ENCODE measurements at places on chromosomes 6 and 20. TPM values are rescaled to one million over a fixed set of nuclear protein-coding genes. Genes with fewer than 3 reads are reported as not detected.

HEY2 gene
- 1.0 TPM for total RNA-seq

RNF39 gene
- total RNA-seq, result not detected

DNA sequence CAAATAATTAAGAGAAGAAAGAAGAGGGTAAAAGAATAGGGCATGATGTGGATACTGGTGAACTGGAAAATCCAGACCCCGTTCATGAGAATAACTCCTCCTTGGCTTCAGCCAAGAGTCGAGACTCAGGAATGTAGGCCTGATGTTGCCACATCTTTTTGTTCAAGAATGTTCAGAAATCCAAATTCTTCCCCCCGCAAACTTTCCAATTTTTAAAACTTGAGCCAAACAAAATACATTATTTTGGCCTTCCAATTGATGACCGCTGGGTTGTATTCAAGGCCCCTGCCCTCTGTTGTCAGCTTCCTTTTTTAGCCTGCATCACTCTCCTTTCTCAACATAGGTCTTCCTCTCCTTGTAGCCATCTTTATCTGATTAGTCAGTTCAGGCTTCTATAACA lies 106.1 kb downstream of the TNFAIP3 start:
- DNase-seq, result no peak
- H3K4me1 ChIP-seq, result no peaks in the 10 kb centered on the region
- H3K36me3 ChIP-seq, result no peaks in the 10 kb centered on the region
- H3K27me3 ChIP-seq, result no peaks in the 10 kb centered on the region
- no peak overlapping the region for H3K27ac ChIP-seq

DNA sequence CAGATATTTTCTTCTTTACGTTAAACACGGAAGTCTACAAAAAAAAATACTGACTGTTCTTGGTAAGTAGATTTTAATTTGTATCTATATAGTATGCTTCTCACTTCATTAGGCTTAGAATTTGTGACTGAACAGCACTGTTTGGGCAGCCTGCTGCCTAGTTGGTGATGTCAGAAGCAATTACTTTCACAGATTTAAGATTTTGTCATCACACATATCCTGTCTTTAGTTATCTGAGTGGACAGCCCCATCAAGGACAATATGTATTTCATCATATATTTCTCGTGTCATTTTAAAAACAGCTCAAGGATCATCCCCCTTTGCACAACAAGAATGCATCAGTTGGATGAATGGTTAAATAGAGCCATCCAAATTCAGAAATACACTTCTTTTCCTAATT lies 338.4 kb upstream of the CITED2 start:
- no peaks in the 10 kb centered on the region for H3K27me3 ChIP-seq
- no peaks in the 10 kb centered on the region for H3K36me3 ChIP-seq
- no peak for DNase-seq
- H3K4me3 ChIP-seq, result no peak overlapping the region
- no peaks in the 10 kb centered on the region for H3K4me1 ChIP-seq

DNA sequence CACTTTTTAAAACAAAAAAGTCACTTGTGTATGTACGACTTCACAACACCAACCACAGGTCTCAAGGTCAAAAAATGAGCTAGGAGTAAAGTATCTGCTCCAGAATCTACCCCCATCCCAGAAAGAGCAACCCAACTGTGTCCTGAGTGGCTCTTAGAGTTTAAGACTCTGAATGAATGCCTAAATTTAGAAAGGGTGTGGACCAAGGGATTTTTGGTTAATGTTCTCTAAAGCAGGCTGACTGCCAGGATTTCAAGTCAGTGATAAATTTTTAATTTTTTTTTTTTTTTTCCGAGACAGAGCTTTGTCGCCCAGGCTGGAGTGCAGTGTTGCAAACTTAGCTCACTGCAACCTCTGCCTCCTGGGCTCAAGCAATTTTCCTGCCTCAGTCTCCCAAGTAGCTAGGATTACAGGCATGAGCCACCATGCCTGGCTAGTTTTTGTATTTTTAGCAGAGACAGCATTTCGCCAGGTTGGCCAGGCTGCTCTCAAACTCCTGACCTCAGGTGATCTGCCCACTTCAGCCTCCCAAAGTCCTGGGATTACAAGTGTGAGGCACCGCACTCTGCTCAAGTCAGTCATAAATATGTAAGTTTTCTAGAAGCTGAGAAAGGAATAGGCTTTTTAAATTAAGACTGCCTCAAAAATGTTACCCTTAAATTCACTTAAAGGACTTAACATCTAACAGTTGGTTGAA lies 20.2 kb downstream of the STAU1 start:
- no peaks in the 10 kb centered on the region for H3K27me3 ChIP-seq
- H3K27ac ChIP-seq, result no peak overlapping the region
- H3K36me3 ChIP-seq, result peaks cover 9% of the 10 kb centered on the region

- no peaks in the 10 kb centered on the region for H3K4me1 ChIP-seq
- no peak for DNase-seq
- H3K36me3 ChIP-seq, result no peaks in the 10 kb centered on the region
- H3K27me3 ChIP-seq, result no peaks in the 10 kb centered on the region
- peak overlapping the region; percentile 73 for H3K27ac ChIP-seq
Measured at GRCh38 chr20:41329435-41330342, 10.9 kb upstream of the LPIN3 start.

C6orf141 gene
- 0.14 TPM for total RNA-seq

KCNK5 gene
- 19.1 TPM for total RNA-seq

DNA sequence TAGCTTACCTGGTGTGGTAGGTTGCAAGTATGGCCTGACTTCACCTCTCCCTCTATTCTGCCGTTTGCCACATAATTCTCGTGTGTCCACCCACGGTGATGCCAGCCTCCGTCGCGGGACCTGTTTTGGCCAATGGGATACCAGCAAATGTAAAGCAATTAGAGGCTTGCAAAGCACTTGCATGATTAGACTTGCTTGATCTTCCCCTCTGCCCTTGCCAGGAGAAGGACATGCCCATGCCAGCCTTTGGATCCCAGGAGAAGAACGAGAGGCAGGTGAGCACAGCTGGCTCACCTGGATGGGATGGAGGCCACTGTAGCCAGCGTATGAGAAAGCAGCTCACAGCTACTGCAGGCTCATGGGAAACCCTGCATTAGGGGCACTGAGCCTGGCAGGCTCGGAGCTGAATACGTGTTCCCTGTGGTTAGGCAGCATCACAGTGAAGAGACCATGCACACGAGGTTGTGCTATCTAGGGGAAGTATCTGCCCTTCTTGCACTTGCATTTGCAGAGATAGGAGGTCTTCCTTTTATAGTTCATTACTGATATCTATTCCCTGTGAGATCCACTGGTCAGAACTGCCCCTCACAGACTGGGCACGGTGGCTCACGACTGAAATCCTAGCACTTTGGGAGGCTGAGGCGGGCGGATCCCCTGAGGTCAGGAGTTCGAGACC lies 62.4 kb downstream of the TMEM242 start:
- DNase-seq, result no peak
- no peak overlapping the region for H3K27ac ChIP-seq
- no peaks in the 10 kb centered on the region for H3K27me3 ChIP-seq
- H3K36me3 ChIP-seq, result no peaks in the 10 kb centered on the region
- H3K4me1 ChIP-seq, result peaks cover 10% of the 10 kb centered on the region

DNA sequence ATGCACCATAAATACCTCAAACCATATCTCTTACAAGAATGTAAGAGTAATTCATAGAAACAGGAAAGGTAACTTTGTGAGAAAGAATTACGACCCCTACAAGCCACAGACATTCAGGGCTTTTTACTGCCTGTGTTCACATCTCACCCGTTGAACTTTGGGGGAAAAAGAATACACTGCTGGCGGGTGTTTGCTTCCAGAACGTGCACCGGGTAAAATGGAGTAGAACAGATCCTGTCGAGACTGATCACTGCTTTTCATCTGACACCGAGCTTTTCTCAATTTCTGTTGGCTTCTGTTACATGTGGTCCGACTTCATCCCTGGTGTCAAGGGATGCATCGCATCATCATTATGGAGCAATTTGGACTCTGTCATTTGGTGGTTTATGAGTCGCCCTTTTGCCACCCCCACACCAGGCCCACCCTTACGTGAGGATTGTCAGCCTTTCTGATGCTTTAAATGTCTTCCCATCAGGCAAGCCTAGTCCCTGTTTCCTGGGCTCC lies 219.2 kb upstream of the ZFP64 start:
- DNase-seq, result no peak
- H3K4me3 ChIP-seq, result no peak overlapping the region
- no peaks in the 10 kb centered on the region for H3K4me1 ChIP-seq
- H3K36me3 ChIP-seq, result no peaks in the 10 kb centered on the region

SLC22A7 gene
- 495 TPM for total RNA-seq

- H3K4me1 ChIP-seq, result peaks cover 27% of the 10 kb centered on the region
- H3K27me3 ChIP-seq, result no peaks in the 10 kb centered on the region
- DNase-seq, result no peak
- H3K27ac ChIP-seq, result no peak overlapping the region
- no peaks in the 10 kb centered on the region for H3K36me3 ChIP-seq
Measured at GRCh38 chr20:539191-539590, 4.4 kb downstream of the CSNK2A1 start.

CCN5 gene
- total RNA-seq, result 1.2 TPM

- no peak overlapping the region for H3K4me3 ChIP-seq
- H3K36me3 ChIP-seq, result no peaks in the 10 kb centered on the region
- peaks cover 14% of the 10 kb centered on the region for H3K4me1 ChIP-seq
- no peaks in the 10 kb centered on the region for H3K27me3 ChIP-seq
- no peak overlapping the region for H3K27ac ChIP-seq
Measured at GRCh38 chr6:148891405-148891783, 144.6 kb downstream of the UST start.

DNA sequence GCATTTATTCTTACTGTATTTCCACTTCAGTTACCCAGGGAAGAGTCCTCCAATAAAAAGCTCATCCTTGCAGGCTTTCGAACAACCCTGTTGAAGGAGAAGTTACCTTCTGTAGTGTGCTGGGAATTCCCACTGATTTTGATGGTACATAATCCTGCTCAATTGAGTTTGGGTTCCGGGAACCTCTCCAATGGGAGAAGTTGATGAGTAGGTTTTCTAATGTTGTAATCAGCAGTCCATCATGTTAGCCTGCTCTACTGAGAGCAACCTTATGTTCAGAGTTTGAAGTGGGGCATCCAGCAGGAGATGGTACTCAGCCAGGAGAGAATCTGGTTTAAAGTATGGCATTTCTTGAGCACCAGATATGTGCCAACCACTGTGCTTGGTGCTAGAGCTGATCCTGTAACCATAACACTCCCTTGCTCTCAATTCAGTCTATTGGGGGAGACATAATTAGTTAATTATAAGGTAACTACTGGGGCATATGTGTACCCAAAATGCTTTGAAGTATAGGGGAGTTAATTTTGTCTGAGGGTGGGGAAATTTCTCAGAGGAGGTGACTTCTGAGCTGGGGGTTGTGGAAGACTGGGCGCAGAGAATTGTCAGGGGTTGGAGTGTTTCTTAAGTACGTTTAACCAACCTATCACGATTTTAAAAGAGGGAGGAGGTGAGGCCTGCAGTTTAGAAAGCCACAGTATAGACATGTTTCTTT lies 2.1 kb downstream of the TOP1 start:
- peak overlapping the region; percentile 83 for H3K4me3 ChIP-seq
- no peaks in the 10 kb centered on the region for H3K27me3 ChIP-seq
- no peaks in the 10 kb centered on the region for H3K36me3 ChIP-seq
- H3K27ac ChIP-seq, result no peak overlapping the region
- peaks cover 14% of the 10 kb centered on the region for H3K4me1 ChIP-seq
- no peak for DNase-seq
